ENCODE measurements at places on chromosomes 2 and 18.

- no peak for DNase-seq
Measured at GRCh38 chr2:238120463-238121298, 17.8 kb upstream of the KLHL30 start.

DNA sequence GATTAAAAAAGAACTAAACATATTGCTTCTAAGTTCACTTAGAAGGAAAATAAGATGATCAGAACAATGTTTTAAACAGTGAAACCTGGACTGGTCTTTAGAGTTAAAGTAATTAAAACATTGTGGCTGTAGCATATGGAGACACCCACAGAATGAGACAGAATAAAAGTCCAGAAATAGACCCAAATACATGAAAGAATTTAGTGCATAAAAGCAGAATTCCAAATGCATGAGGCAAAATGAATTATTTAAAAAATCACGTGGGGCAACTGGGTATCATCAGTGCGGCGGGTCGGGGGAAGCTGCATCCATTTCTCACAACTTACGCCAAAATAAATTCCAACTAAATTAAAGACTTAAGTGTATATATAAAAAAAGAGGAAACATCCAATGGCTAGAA, 12.1 kb downstream of the RNF149 start:
- DNase-seq = no peak

DNA sequence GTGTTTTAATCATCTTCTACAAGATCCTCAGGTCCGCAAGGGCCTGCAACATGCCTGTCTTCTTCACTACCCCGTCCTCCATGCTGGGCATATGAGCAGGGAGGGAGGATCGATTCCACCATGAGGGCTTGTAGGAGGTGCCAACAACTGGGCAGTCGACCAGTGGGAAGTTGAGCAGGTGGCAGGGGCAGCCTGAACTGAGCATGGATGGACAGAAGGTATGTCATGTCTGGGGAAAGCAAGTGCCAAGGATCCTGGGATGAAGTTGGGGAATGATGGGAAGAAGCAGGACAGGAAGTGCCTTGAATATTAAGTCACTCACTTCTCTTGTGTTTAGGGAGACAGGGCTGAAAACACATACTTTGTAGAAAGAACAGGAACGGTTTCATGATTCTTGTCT, 44.7 kb downstream of the CTIF start:
- DNase-seq = peak; percentile 7

DNA sequence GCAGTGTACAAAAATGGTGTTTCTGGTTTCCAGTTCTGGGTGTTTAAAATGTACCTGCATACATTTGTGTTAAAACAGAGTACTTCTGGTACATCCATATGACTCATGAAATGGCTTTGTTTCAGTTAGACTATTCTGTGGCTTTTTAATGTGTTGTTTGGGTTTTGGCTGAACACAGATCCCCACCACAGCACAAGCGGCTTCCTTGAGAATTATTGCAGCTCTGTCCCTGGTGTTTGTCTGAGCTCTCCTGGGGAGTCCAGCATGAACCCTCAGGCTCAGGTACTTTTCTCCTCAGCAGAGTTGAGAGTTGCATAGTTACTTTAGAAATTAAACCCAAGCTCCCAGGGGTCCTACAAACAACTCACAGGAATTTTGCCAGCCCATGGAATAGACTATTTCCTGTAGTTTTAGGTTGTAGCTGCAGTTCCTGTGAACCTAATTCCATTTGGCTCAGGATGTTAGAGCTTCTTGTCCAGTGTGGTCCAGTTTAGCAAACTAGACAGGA, 64.8 kb upstream of the EML6 start:
- no peak for DNase-seq

- peak; percentile 77 for DNase-seq
Measured at GRCh38 chr2:167253025-167253424, 364.7 kb downstream of the XIRP2 start.

- DNase-seq = peak; percentile 85
Measured at GRCh38 chr2:20291106-20291564, 59.5 kb downstream of the PUM2 start.

DNA sequence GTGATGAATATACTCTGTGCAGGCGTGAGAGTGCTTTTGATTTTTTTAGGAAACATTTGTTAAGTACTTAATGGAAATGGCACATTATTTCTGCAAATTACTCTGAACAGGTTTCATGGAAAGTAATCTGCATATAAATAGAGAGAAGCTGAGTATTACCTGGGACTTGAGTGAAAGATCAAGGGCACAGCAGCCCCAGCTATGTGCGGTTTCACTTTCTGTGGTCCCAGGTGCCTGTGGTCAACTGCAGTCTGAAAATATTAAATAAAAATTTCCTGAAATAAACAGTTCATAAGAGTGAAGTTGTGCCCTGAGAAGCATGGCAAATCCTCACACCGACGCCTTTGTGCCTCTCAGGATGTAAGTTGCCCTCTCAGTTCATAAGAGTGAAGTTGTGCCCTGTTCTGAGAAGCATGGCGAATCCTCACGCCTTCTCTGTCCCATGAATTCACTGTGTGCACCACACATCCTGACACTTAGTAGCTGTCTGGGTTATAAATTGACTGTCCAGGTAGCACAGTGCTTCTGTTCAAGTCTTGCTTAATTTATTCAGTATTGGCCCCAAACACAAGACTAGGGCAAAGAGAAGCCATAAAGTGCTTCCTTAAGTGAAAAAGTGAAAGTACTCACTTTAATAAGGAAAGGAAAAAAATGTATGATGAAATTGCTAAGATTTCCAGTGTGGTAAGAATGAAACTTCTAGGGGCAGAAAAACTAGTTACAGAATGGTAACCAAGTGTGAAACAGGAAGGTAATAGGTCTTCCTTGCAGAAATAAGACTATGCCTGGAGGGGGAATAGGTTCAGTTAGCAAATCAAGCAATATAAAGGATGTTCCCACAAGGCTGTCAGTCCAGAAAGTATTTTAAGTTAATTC, 4.3 kb upstream of the SNTG2 start:
- DNase-seq = peak; percentile 32

- peak; percentile 21 for DNase-seq
Measured at GRCh38 chr18:6363216-6363615, 51.5 kb downstream of the L3MBTL4 start.

DNA sequence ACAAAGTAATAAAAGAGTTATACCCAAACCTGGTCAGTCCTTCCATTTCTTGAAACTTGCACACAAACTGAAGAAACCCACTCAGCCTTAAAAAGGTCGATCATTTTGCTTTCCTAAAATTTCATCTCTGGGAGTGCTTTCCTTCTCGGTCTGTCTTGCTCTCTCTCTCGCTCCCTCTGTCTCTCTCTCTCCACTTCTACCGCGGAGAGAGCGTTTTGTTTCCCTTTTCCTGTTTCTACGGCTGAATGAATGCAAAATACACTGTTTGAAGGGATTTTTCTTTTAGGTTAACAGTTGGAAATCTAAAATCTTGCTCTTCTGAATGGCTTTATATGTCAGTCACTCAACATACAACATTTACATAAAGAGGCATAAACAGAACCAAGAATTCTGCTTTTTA, 424.2 kb downstream of the TGIF1 start:
- peak; percentile 20 for DNase-seq

GRCh38 chr2:232997749-232998665, 15.0 kb downstream of the NGEF start:
- no peak for DNase-seq

GRCh38 chr2:53181759-53182158, 585.8 kb upstream of the CHAC2 start:
- no peak for DNase-seq

DNA sequence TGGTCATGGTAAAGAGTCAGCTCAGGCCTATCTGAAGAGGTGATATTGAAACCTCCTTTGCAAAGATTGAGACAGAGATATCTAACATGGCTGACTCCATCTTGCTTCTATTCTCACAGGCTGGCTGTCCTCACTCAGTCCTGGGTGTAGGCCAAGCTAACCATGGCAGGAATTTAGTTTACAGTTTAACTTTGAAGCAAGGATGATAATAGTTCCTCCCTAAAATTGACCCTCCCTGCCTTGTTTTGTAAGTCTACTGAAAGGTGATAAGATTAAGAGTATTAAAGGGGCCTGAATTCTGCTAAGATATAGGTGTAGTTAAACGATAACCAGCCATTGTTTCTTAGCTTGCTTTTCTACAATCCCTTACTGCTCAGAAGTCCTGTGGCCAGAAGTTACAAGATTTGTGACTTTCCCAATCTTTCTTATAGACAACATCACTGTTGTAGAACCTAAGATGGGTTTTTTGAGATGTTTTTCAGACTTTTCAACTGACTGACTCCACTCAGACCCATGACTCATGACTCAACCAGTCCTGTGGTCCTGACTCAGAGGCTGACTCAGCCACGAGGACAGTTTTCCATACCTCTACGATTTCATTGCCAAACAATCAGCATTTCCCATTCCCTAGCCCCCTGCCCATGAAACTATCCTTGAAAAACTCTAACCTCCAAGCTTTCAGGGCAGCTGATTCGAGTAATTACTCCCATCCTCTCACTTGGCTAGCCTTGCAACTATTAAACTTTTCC, 195.7 kb upstream of the SESTD1 start:
- peak; percentile 96 for DNase-seq

- no peak for DNase-seq
Measured at GRCh38 chr2:26563686-26564085, 77.5 kb downstream of the CIB4 start.

DNA sequence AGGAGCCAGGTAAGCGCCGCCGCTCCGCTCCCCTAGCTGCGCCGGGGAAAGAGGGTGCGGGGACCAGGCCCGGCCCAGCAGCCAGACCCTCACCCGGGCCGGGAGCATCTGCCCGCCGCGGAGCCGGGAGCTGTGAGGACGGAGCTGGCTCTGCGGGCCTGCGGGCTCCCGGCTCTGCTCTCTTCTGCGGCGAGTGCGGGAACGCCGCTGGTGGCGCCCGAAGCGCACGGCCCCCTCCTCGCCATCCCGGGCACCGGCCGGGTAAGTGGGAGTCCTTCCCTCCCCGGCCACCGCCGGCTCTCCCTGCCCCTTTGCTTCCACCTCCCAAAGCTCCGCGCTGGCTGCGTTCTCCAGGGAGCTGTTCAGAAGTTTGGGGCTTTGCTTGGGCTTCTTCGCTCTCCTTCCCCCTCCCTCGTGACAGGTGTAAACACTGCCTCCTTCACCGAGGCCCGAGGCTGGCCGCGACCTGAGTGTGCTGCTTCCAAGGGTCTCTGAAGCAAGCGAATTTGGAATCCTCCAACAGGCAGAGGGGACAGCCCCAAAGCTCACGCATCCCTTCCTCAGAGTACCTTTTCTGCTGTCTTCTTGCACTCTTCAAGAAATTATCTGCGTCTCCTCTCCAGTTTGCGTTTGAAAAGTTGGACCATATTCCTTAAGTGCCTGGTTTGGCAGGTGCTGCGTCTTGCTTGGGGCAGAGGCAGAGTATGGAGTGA, 632 bp downstream of the AFTPH start:
- peak; percentile 24 for DNase-seq

- DNase-seq = no peak
Measured at GRCh38 chr2:175439416-175439815, 257.9 kb upstream of the ATP5MC3 start.

DNA sequence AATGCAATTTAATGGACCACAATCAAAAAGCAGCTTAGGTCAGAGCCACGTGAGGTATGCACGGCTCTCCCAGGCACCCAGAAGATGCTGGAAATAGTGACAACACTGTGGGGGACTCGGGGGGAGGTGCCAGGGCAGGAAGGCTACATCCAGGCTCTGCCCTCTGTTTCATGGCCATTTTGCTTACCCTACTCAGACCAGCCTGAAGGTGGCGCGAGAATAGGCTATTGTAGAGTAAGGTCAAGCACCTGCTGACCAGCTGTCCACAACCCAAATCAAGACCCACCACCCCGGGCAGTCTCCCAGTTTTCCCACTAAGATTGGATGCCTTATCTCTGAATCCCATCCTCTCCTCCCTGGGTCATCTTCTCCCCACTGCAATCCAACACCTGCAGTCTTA, 115.7 kb downstream of the VIT start:
- no peak for DNase-seq

DNA sequence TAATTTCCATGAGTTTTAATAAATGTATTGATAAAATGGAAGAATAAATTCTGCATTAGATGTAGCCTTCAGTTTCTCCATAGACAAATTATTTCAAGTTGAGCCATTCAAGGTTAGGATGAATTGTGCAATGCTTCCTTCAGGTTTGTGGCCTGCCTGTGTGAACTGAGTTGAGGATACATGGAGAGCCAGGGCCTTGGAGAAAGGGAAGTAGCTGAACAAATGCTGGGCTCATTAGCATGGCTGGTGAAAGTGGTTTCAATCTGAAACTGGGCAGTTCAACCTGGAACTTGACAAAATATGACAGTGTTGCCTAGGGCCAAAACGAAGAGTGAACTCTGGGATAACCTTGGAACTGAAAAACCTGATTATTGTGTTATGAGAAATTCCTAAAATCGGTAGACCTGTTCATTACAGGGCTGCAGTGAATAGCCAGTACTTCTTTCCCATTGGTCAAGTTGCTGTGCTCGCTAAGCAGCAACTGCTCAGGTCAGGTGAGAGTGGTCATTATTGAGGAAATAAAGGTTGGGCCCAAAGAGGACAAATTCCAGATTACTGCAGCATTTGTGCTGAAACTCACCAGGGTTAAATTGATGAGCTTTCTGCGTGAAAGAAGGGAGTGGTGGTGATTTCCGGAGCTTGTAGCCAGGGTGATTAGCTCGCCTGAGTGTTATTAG, 12.7 kb downstream of the INPP1 start:
- DNase-seq = no peak

- no peak for DNase-seq
Measured at GRCh38 chr2:58133395-58133794, 86.8 kb downstream of the VRK2 start.

DNA sequence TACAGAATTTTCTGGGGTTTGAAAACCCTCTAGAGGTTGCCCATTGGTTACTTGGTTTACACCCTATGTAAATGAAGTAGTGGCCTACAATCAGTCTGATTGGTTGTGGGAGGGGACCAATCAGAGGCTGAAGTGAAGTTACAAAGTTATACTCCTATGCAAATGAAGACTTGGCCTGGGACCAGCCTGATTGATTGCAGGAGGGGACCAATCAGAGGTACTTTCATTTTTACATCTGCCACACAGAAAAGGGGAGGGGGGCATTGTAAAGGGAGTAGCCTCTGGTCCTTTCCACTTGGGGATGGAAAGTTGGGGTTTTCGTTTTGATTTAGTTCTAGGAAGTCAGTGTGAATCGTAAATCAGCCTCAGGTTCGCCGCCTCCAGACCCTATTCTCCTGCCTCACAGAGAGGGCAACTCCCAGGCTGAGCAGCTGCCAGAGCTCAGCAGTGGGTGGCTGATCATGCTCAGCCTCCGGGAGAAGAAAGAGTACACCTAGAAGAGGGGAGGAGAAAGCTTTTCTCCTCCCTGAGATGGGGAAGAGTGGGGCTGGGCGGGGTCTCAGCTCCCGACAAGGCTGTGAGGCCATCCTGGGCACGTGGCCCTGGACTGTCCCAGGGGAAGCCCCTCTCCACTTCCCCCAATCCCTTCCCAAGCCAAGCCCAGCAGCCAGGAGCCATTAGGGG, 372.5 kb downstream of the GALR1 start:
- no peak for DNase-seq

GRCh38 chr2:46246790-46247189, 50.4 kb upstream of the EPAS1 start:
- DNase-seq = no peak

GRCh38 chr18:75063615-75064512, 145.1 kb downstream of the PTGR3 start:
- DNase-seq = no peak

GRCh38 chr18:48022531-48023329, 92.3 kb upstream of the SMAD2 start:
- DNase-seq = peak; percentile 83
